Central memory CD4-positive, alpha-beta T cell (primary cell): ENCODE measurements at places on chromosomes 12 and 14.

DNA sequence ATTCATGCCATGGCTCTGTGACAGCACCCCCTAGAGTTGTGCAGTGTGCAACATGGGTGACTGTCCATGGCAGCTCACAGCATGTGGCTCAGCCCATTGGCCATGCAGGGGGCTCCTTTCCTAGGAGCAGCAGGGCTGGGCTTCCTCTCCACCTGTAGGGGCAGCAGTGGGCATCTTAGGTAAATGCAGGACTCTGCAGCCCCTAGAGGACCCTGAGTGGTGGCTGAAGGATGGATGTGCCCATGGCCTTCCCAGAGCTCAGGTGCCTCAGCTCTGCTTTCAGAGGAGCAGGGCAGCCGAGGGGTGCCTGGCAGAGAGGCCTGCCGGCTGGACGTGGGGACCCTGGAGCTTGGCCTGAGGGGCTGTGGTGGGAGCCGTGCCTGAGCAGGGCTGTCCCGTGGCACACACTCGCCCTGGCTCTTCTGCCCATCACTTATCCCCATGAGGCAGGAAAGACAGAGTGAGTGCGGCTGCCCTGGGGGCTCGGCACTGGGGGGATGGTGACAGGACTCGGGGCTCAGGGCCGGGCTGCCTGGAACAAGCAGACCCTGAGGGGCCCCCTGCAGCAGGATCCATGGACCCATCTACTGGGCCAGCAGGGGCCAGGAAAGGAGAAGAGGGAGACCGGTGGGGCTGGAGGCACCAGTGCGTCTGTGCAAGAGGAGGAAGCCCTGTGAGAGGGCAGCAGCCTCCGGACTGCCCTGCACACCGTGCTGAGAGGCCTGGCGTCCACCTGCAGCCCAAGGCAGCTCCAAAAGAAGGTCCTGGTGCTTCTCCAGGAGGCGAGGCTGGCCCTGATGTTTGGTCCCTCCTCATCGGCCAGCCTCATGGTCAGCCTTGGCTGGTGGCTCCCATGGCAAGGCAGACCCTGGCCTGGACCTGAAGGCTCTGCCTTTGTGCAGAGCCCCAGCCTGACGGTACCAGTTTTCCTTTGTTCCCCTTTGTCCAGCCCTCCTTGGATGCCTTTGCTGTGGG, 7.6 kb downstream of the ADSS1 start:
- no peak for DNase-seq

DNA sequence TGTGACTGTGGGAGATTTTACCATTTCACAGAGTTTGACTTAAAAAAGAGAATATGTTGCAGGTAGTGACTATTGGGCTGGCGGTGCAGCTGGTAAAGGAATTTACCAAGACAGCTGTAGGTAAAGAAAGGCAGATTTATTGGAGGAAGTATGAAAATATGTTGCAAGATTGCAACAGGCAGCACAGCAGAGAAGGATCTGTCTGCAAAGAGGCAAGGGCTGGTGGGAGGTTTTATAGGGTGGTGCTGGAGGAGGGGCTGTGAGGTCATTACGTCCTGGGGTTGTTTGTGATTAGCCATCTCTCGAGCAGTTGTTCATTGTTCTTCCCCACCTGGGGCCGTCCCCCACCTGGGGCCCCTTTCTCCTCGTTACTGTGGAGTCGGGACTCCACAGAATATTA, 62.1 kb downstream of the ACACB start:
- no peak for DNase-seq

DNA sequence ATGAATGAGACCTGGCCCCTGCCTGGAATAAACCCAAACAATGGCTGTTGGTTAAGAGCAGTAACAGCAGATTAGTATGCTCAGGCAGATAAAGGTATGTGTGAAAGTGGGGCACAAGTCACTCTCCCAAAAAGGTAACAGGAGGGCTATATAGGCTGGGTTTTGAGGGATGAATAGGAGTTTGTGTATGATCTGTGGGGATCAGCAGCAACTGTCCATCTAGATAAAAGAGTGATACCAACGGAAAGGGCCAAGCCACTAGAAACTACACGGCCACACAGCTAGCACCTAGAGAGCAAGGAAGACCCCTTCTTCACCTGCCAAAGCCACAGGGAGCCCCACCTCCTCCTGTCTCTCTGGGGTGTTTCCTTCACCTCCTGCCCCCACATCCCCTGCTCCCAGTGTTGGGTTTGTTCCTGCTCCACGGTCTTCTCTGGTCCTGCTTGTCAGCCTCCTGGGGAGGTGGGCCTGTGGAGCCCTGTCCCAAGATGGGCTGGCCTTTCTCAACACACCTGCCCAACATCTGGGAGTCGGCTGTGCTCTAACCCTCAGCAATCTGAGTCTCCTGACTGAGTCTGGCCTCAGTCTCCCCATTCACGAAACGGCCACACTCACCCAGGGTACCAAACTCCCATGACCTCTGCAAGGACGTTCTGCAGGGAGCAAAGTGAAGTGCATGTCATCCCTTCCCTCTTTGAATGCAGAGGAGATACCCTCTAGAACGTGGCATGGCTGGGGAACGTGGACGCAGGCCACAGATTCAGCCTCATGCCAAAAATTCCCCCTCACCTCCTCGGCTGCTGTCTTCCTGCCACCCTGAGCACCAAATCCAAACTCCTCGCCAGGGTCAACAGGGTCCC, 108.2 kb downstream of the NCOR2 start:
- DNase-seq: no peak

GRCh38 chr12:111971800-111972199, 41.2 kb downstream of the TMEM116 start:
- no peak for DNase-seq

DNA sequence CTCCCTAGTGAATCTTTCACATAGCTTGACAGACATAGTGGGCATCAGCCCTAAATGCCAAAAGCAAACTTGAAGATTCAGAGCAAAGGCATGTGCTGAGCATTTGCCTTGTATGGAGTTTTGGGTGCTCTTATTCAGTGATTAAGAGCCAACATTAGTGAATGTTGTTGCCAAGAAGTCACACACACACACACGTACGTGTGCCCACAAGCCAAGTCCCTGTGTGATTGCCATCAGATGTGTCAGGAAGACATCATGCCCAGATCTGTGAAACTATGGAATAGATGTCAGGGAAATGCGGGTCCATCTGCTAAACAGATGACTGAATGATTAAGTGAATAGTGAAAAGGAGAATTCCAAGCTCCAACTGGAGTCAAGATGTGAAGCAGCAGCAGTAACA, 149.0 kb downstream of the AKAP6 start:
- no peak for DNase-seq

DNA sequence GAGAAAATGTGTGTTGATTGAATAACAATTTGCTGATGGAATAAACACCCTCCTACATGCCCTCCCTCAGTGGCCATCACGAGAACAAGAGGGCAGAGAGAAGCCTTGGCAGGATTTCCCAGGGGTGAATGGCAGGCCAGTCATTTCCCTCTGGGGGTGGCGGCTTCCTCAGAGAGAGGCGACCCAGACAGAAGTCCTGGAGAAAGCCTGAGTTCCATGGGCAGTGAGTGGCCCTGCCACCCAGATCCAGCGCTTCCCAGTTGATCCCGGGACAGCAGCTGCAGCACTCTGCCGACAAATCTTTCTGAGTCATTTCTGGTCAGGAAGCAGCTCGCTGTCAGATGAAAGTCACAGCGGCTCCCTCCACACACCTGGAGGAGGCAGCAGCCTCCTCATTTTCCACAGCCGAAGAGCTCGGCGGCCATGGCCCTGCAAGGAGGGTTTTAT, 123.0 kb downstream of the SCARB1 start:
- DNase-seq: no peak

- DNase-seq: no peak
Observed at GRCh38 chr14:66046035-66046434, 440.1 kb upstream of the CCDC196 start.

GRCh38 chr14:82067221-82067875, 533.7 kb upstream of the SEL1L start:
- DNase-seq: no peak

DNA sequence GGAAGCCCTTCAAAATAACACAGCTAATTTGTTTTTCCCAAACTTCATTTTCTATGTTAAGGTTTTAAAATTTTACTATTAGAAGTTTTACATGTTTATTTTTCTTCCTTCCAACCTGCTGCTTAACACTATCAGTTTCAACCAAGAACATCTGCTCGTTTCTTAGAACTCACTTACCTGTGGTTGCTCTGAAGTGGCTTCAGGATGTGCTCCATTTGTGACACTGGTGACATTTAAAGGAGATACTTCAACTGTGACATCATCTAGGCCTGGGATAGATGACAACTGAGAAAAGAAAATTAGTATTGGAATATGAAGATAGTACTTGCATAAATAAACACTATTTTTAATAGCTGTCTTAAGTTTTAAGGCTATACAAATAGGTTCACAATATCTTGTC, 17.9 kb downstream of the WASHC3 start:
- DNase-seq: peak; percentile 34

GRCh38 chr12:129607301-129607700, 296.5 kb downstream of the TMEM132D start:
- no peak for DNase-seq

GRCh38 chr12:109717390-109718357, 4.0 kb downstream of the FAM222A start:
- no peak for DNase-seq

DNA sequence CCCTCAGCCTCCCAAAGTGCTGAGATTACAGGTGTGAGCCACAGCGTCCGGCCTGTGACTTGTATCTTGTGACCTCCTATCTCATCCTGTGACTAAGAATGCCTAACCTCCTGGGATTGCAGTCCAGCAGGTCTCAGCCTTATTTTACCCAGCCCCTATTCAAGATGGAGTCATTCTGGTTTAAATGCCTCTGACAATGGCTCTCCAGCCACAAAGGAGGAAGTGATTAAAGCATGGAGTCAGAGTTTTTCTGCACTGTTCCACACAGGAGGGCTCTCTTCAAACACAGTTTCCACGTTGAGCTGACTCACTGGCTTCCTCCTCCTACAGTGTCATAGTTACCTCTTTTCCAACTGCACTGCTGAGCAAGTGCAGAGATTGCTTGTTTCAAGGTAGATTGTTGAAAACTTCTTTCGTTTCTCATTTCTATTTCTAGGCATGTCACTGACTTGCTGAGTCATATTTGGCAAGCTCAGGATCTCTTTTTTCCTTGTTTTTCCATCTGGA, 383.8 kb downstream of the PCNX1 start:
- no peak for DNase-seq

DNA sequence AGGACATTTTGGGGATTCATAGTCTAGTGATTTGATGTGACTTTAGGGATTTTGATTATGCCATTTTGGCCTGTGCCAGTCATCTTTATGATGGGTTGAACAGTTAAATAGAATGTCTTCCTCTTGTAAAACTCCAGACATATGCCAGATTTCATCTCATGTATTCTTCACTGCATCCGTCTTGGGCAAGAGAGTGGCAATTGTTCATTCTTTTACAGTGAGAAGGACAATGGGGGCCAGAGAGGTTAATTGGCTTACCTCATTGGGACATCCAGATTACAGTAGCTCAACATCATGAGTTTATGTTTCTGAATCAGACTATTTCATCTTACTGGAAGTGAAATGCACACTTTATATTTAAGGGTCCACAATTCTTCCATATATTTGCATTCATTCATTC, 108.2 kb upstream of the SLC38A2 start:
- DNase-seq: no peak

GRCh38 chr14:77022236-77022852, 6.2 kb downstream of the IRF2BPL start:
- DNase-seq: no peak

- no peak for DNase-seq
Observed at GRCh38 chr12:104600790-104601739, 144.3 kb downstream of the CHST11 start.

DNA sequence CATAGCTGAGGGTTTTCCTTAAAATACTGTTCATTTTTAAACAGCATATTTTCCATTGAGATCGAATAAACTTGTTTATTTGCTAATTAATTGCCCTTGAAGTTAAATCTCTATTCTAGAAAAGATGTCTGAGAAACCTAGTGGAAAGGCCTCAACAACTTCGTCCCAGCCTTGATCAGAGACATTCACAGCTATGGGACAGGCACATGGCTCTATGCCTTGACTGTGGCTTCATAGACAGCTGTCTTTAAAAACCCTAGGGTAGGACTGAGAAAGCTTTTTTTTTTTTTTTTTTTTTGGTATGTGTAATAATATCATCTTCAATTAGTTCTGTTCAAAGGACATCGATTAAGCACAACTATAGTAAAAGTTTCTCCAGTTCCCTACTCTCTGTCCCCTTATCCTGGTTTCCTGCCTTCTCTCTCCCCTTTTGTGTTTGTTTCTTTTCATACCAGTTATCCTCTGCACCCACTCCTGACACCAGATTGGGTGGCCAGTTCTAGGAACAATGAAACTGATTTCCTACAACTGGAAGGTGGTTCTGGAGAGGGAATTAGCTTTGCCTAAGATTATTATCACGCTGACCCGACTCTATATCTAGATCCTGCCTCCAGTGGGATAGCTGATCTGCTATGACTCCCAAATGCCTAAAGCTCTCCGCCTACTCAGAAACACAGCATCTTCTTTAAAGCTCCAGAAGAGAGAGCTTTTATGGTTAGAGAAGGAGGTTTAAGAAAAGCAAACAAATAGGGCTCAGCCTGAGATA, 20.3 kb downstream of the SOCS2 start:
- no peak for DNase-seq

DNA sequence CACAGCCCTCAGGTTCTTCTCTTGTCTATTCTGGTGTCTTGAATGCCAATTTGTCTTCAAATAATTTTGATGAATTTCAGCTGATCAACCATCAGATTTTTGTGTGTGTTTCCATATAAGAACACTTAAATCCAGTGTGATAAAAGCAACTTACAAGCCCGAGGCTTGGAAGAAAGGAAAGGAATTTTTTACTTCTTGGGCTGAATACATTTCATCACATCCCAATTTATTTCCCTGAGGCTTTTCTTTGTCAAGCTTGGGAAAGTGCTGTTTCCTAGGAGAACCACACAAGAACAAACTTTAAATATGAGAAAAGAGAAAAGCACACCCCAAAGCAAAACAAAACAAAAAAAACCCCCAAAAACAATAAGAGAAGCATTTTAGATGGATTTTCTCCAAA, 26.6 kb downstream of the GPRC5D start:
- DNase-seq: no peak

GRCh38 chr14:61515436-61516117, 179.7 kb upstream of the HIF1A start:
- DNase-seq: no peak

GRCh38 chr12:103742349-103742932, 98.6 kb downstream of the NT5DC3 start:
- DNase-seq: no peak

GRCh38 chr12:108568338-108569154, 6.2 kb downstream of the ISCU start:
- peak; percentile 84 for DNase-seq

- no peak for DNase-seq
Observed at GRCh38 chr12:109883461-109883860, 3.1 kb upstream of the GLTP start.

GRCh38 chr14:87492561-87492960, 500.4 kb downstream of the GALC start:
- DNase-seq: no peak
